Activated CD4-positive, alpha-beta T cell treated with anti-CD3 and anti-CD28 coated beads, Interleukin-2, Interleukin-6, amounts not matched to agents 100 ng/mL and 50 ng/mL, durations not matched to agents 16 hours and 8 hours (primary cell): ENCODE measurements at places on chromosomes 5 and 9.

DNA sequence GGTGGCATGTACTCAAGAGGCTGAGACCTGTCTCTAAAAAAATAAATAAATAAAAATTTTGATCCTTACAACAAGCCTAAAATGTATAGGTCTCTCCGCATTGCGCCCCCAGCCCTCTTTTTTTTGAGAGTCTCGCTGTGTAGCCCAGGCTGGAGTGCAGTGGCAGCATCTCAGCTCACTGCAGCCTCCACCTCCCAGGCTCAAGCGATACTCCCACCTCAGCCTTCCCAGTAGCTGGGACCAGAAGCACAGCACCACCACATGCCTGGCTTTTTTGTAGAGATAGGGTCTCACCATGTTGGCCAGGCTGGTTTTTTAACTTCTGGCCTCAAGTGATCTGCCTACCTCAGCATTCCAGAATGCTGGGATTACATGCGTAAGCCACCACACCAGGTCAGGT is 2.2 kb upstream of the GARIN3 start:
- DNase-seq = no peak

DNA sequence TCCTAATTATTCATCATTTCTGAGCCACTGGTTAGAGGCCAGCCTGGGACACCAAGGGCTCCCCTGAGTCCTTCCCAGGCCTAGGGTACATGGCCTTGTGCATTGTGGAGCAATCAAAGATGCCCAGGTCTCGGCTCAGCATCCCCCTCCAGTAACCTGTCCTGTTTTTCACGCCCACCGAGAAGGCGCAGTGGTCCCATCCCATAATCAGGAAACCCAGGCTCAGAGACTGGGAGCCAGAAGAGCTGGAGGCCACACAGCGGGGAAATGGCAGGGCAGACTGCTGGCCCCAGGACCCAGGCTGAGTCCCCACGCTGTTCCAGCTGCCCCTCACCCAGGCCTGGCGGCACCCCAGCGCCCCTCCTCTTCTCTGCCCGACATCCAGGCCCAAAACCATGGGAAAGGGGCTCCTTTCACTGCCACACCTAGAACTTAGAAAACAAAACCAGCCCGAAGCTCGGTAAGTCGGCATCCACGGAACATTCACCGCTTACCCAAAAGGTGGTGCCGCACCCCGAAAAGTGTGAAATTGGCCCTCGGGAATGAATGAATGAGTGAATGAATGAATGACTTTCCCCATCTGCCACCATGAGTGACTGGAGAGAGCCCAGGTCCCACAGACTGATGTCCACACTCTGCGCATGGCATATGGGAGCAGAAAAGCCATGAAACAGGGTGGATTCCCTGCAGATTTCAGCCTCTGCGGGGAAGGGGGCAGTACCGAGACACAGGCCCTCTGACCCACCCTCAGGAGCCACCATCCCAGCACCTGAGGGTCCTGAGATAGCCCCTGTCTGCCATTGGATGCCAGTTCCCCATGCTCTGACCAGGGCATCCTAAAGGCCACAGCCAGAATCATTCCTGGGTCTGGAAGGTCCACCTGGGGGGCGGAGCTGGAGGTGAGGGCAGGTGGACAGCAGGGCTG is 132.5 kb downstream of the OLFM1 start:
- DNase-seq = no peak

- DNase-seq = no peak
Measured at GRCh38 chr5:138775034-138775433, 21.8 kb downstream of the CTNNA1 start.

- peak; percentile 23 for DNase-seq
Measured at GRCh38 chr5:88727705-88728313, 155.2 kb downstream of the MEF2C start.

- DNase-seq = no peak
Measured at GRCh38 chr5:142792865-142793232, 22.7 kb downstream of the ARHGAP26 start.

DNA sequence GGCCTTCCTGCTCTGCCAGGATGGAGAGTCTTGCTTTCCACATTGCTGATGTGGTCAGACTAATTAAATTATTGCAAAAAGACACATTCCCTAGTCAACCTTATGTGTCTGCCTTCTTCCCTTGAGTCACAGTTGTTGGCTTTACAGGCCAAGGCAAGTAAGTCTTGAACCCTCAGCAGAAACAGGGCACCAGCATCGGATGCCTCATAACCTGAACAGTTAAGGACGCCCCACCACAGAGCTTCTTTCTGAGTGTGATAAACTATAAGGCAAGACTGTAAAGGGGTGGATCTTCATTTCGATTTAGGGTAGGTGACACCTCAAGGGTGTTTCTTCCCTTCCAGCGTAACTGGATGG is 670 bp upstream of the KIF2A start:
- DNase-seq = no peak

GRCh38 chr5:54309276-54309675 is 1.1 kb downstream of the ARL15 start:
- DNase-seq = peak; percentile 5

DNA sequence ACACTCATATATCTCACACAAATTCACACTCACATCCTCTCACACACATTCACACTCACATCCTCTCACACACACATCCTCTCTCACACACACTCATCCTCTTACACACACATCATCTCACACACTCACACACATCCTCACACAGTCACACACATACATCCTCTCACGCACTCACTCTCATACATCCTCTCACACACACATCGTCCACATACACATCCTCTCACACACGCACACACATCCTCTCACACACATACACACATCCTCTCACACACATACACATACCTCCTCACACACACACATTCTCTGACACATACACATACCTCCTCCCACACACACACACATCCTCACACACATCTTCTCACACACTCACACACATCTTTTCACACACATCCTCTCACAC is 129.1 kb upstream of the SLC30A5 start:
- DNase-seq = no peak
